ENCODE measurements at places on chromosomes 2 and 18.
A peak's percentile ranks its signal among the peaks of the same experiment; 100 is the strongest.

- no peak for DNase-seq
Measured at GRCh38 chr2:105494683-105495425, 96.0 kb upstream of the FHL2 start.

DNA sequence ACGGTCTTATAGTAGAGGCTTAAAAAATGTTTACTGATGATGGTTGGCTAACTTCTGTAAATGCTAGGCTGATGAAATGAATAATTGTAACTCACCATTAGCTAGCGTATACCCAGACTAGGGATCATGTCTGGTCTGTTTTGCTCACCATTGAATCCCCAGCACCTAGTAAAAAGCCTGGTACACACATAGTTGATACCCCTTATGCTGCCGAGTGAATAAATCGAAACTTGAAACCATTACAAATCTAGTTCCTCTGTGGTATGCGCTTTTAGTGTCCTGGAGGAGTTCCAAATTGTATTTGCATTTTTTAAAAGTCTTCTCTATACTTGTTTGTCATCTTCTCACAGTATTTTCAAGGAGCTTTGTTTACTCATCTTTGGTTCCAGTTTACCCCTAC lies 1.3 kb downstream of the TAF1B start:
- no peak for DNase-seq

GRCh38 chr2:224650815-224651439 lies 65.2 kb downstream of the CCDC195 start:
- DNase-seq: peak; percentile 60

DNA sequence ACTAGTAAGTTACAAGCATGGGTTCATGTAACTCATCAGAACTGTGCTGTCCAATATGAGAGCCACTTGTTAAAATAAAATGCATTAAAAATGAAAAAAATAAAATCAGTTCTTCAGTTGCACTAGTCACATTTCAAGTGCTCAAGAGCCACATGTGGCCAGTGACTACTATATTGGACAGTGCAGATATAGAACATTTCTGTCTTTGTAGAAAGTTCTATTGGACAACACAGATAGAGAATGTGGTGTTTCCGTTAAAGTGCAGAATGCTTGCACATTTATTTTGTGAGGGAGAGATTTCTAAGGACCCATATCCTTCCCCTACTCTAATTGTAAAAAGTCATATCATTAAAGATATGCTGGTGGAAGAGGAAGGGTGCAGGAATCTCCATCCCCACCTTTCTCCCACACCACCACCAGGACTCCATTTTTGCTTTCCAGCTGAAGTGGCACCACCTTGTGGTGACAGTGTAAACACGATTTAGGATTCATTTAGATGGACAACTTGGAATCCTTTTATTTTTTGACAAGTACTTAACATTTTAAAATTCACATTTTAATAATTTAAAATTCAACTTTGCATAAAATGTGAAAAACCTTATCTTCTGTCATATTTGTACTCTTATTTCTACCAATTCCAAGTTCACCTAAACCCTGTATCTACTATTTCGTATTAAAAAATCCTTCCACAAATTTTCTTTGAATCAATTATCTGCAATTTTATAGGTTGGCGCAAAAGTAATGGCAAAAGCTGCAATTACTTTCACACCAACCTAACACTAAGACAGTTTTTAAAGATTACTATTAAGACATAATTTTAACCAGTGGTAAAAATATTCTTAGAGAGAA lies 9.4 kb upstream of the CD302 start:
- peak; percentile 23 for DNase-seq

DNA sequence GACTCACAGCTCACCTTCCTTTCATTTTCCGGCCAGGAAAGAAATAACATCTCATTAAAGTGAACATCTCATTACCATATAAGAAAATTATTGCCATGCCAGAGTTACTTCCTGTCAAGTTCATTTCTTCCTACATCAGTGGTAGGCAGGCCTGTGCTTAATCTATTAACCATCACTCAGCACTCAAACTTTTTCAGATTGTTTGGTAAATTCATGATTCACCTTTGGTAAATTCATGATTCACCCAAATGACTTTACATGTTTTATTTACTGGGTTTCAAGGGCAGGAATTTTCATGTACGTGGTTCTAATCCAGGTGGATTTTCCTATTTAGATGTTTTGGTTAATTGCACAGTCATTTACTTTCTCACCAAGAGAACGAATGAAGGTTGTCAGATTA lies 116.5 kb downstream of the CSRNP3 start:
- no peak for DNase-seq

DNA sequence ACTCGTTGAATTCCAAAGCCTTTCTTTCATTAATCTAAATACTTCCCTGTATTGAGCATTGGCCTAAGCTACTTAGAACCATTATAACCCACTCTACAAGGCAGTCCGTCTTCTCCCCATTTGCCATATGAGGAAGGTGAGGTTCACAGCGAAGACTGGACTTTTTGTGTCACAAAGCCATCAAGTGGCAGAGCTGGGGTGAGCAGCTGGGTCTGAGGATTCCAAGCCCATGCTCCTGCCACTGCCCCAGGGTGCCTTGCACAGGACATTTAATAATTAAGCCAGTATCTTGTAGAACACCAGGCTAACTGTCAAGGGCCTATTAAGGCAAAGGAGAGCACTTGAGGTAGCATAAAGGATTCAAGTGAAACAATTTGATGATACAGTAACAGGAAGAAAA lies 68.8 kb upstream of the ZNF397 start:
- no peak for DNase-seq

GRCh38 chr18:41618147-41618546 lies 336.9 kb upstream of the PIK3C3 start:
- no peak for DNase-seq

DNA sequence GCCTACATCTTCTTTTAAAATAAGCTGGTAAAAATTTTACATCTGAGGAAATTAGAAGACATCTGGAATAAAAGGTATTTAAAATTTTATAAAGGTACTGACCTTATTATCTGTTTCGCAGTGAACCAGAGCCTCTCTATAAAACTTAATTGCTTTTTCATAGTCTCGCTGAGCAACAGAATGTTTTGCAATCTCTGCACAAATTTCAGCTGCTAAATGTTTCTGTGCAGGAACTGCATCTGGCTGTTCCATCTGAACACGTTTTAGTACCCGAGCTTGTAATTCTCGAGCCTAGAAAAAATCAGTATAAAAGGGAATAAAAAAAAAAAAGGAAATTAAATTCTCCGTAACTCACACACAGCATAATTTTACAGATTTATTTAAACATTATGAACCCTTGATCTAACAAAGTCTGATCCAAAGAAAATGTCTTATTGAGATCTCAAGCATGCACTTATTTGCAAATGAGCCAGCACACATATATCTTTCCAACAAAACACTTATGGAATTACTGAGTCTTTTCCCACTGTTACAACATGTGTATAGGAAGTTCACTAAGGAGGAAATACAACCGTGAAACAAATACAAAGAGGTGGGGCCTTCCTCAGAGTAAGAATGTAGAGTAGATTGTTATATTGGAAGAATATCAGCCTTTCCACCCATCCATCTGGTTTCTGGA lies 51.8 kb downstream of the TTC21B start:
- no peak for DNase-seq

GRCh38 chr18:28766721-28767120 lies 589.8 kb upstream of the CDH2 start:
- DNase-seq: no peak

DNA sequence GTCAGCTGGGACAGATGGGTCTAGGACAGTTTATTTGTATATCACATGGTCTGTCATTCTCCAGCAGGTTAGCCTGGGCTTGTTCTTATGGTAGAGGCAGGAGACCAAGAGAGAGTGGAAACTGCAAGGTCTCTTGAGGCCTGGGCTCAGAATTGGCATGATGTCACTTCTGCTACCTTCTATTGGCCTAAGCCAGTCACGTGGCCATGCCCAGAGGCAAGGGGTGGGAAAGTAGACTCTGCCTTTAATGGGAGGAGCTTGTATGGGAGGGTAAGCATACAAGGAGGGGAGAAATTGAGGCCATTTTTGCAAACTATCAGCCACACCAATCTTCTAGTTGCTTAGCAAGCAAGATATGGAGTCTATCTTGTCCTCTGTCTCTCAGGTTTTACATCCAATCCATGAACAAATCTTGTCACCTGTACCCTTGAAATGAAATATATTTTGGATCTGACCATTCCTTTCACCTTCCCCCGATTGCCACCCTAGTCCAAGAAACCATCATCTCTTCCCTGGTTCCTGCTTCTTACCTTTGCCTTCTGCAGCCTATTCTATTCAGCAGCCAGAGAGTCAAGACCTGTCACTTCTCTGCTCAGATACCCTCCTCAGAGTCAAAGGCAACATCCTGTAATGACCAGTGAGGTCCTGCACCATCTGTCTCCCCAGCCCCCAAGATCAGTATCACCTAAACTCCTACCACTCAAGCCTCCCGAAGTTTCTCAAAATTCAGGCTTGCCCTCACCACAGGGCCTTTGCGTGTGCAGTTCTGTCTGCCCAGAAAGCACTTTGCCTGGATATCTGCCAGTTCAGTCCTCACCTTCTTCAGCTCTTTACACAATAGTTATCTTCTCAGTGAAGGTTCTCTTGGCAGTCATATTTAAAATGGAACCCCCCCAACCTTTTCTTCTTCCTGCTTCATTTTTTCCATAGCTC lies 240.0 kb downstream of the LOXHD1 start:
- DNase-seq: no peak

- no peak for DNase-seq
Measured at GRCh38 chr2:39718483-39718882, 52.8 kb downstream of the TMEM178A start.

- no peak for DNase-seq
Measured at GRCh38 chr2:200225951-200226350, 80.5 kb upstream of the SPATS2L start.

DNA sequence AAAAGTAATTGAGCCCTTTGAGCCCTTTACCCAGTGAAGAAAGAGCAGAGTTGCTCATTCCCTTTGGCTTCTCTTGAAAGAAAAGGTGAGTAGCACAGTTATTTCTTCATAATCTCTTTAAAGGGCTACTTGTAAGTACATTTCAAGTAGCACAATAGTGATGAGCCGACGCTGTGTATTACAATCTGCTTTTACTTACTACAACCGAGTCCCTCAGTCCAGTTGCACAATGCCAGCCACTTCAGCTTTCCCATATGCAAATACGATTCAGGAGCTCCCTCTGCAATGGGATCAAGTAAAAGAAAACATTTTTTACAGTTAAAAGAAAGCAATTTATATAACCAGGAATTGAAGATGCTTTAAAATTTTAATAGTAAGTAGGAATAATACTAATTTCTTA lies 868.5 kb downstream of the RNF144A start:
- DNase-seq: no peak

GRCh38 chr2:174561283-174561971 lies 36.2 kb downstream of the WIPF1 start:
- DNase-seq: no peak

GRCh38 chr2:238942726-238943300 lies 94.9 kb downstream of the TWIST2 start:
- no peak for DNase-seq

DNA sequence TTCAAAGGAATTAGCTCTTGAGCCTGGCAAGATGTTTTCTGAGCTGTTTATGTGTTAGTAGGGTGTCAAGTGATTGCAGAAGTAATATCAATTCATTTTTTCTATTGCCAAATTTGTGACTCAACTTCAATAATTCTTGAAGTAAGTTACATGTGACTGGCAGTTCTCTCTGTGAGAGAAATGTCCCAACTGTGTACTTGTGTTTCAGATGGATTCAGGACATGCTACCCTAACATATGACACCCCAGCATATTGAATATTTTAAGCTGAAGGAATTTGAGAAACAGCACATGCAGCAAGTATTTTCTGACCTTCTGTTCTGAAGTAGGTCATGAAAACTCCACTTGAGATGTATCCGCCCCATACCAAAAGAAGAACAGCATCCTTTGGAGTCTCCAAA lies 263.6 kb downstream of the XIRP2 start:
- no peak for DNase-seq

DNA sequence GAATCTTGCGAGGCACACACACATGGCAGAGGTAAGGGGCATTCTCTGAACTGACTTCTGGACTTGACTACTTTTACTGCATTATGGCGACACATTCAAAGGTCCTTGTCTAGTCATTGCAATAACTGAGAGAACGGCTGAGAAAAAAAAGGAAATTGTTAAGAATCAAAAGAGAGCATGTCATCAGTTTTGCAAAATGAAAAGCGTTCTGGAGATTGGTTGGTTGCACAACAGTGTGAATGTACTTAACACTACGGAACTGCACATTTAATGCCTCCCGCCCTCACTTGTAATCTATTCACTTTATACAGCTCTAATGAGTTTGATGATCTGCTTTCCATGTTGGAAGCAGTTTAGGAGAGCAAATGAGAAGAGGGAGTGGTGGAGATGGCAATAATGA lies 68.5 kb upstream of the NFU1 start:
- no peak for DNase-seq

GRCh38 chr18:58391932-58392323 lies 237.0 kb downstream of the ALPK2 start:
- DNase-seq: no peak

- DNase-seq: no peak
Measured at GRCh38 chr2:127048969-127049897, 57.7 kb downstream of the BIN1 start.

- no peak for DNase-seq
Measured at GRCh38 chr2:118693287-118693822, 154.1 kb downstream of the EN1 start.

DNA sequence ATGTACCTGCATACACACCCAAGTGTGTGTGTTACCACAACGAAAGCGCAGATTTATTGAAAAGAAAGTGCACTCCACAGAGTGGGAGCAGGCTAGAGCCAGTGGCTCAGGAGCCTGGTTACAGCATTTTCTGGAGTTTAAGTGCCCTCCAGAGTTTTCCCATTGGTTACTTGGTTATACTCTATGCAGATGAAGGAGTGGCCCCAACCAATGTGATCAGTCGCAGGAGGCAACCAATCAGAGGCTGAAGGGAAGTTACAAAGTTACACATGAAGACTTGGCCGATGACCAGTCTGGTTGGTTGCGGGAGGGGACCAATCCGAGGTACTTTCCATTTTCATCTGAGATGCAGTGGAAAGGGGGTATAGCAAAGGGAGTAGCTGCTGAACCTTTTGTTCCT lies 13.5 kb upstream of the PRLH start:
- DNase-seq: no peak

GRCh38 chr2:86275384-86275799 lies 62.0 kb downstream of the REEP1 start:
- DNase-seq: no peak

- no peak for DNase-seq
Measured at GRCh38 chr2:209753020-209753419, 18.6 kb upstream of the UNC80 start.

GRCh38 chr2:200314976-200315567 lies 8.6 kb downstream of the SPATS2L start:
- no peak for DNase-seq

DNA sequence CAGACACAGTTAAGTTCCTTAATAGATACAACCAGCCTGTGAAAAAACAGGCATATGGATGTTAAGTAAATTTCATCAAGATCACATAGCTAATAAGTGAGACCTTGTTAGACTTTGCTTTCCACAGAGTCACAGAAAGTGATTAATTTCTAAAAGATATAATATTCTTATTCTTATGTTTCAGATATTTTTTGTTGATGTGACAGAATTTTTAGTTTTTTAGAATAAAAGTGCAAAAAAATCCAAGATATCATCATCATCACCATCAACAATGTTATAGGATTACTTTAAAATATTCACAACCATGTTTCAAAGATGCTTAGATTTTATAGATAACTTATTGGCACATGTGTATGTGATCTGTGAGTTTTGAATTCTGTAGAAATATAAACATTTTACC lies 132.3 kb upstream of the ITGA4 start:
- DNase-seq: no peak

GRCh38 chr2:238083919-238084318 lies 16.2 kb upstream of the ESPNL start:
- DNase-seq: no peak

- DNase-seq: no peak
Measured at GRCh38 chr2:26668041-26668440, 24.5 kb upstream of the KCNK3 start.

Measured in CD4-positive, alpha-beta T cell treated with Interleukin-10 for 1 hour (primary cell).